ENCODE measurements at places on chromosomes 5 and 9. TPM values are rescaled to one million over a fixed set of nuclear protein-coding genes. Genes with fewer than 3 reads are reported as not detected.

DNA sequence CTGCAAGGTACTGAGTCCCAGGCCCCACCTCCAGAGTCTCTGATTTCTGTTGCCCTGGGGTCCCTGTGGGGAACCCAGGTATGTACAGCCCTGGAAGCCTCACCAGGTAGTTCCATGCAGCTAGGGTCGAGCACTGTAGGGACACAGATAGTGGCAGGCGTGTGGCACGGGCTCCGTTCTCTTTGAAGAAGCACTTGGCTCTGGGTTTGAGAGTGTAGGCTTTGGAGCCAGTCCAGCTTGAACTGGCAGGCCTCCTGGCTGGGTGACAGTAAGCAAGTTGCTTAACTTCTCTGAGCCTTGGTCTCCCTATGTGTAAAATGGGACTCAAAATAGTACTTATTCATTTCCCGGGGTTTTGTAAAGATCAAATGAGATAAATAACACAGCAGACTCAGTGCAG is 5.6 kb downstream of the OLFM1 start:
- DNase-seq = no peak

The ATP10B gene
- total RNA-seq = 10.1 TPM

The SAXO1 gene
- total RNA-seq = 0.09 TPM

The UCK1 gene
- total RNA-seq = 24.9 TPM

- no peak for DNase-seq
Observed at GRCh38 chr5:72598401-72599064, 91.3 kb upstream of the ZNF366 start.

The HAPLN1 gene
- 0.14 TPM for total RNA-seq

DNA sequence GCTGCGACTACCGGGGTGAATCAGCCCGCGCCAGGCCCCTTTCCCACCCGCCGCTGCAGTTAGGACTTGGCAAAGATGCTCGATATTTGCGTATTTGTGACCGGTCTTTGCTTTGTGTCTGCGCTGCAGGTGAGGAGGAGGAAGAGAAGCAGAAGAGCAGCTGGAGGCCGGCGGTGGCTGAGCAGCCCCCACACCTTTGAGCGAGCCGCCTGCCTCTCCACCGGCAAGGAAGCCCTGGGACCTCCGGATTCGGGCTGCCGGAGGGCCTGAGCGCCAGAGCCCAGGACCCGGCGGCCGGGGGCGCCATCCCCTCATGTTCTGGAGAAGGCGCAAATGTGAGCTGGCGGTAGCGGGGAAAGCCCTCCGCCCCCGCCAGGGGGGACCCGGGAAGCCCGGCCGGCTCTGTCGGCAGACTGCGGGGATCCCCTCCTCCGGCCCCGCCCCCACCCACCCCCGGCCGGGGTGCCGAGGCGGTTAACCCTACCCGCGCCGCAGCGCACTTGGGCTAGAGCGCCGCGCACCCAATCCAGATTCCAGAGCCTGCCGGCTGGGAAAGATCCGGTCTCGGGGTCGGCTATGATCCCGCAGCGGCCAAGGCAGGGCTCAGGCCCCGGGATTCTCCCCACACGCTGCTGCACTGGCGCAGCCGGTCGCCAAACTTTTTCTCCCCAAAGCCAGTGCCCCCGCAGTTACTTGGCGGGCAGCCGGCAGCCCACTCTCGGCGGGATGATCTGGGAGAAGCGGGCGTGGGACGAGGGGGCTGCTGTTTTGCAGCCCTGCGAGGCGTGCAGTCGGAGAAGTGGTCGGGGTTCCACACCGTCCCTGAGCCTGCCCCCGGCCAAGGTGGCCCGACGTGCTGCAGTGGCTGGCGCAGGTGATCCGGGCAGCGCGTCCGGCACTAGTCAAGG is 800 bp upstream of the KCNN2 start:
- DNase-seq = no peak

The ATG10 gene
- 12.7 TPM for total RNA-seq

GRCh38 chr9:137277329-137278041 is at the start of gene TOR4A:
TSS of gene TOR4A (plus strand) at chr9:137277726. CDS start at chr9:137278690, 964 bp downstream.
- DNase-seq = no peak

The EFCAB9 gene
- not detected for total RNA-seq

GRCh38 chr9:13213998-13214397 is 65.5 kb downstream of the MPDZ start:
- DNase-seq = no peak

The UBQLN1 gene
- total RNA-seq = 80.6 TPM

GRCh38 chr5:137828180-137828579 is 39.5 kb upstream of the MYOT start:
- no peak for DNase-seq

Measured in thymus (tissue), 14 donors.